ENCODE measurements at places on chromosomes 4 and X.

DNA sequence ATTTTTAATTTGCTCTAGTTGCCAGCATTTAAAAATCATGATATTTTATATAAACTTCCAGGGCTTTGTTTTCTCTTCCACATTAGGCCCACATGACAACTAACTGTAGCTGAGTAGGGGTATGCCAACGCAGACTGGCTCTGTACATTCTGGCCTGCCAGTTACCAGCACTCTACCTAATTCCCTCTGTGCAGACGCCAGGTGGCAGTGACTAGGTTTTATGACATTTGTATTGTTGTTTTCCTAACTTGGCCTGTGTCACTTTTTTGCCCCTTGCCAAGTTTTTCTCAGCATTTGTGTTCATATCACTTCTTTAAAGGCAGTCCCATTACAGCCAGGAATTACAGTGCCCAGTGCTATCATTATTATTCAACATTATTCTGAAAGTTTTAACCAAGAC lies 347.5 kb downstream of the NKX6-1 start:
- no peak for DNase-seq

- no peak for DNase-seq
Measured at GRCh38 chr4:82618103-82618720, 56.4 kb upstream of the TMEM150C start.

DNA sequence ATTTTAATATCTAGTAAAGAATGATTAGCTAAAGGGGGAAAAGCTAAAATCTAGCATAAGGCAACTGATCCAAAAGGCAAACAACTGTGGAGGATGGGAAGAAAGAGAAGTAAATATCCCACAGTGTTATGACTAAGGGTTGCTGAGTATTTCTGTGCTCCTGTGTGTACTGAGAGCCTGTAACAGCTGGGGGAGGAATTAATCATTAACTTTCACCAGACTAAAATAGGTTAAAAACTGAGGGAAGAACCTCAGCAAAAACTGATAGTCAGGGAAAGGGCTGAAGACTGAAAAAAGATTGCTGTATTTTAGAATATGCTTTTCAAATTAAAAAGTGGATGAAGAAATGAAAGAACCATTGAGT lies 365.9 kb downstream of the CXXC4 start:
- no peak for DNase-seq

DNA sequence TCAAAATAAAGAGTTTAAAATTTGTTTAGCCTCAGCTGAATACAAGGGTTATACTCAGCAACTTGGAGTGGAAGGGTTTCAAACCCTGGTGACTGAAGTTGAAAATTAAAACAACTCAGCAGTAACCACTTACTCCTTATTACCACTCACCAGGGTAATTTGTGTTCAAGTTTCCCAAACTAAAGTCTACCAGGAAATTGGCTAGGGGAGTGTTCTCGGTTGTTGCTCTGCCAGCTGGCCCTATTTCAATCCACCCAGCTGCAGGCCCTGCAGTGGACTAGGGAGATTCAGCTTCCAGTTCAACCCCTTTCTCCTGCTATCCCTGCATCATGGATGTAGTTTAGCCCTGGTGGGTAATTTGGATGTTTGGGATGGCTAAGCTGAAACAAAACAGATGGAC lies 37.8 kb upstream of the EXOC1L start:
- DNase-seq: no peak

GRCh38 chr4:94036964-94037363 lies 170.7 kb upstream of the SMARCAD1 start:
- no peak for DNase-seq

Data from HEK293T (cell line).